Left cardiac atrium (tissue), 4 donors: ENCODE measurements at places on chromosomes 5 and 9.

GRCh38 chr9:78939311-78940065 is 632.3 kb upstream of the TLE4 start:
- no peak for DNase-seq

DNA sequence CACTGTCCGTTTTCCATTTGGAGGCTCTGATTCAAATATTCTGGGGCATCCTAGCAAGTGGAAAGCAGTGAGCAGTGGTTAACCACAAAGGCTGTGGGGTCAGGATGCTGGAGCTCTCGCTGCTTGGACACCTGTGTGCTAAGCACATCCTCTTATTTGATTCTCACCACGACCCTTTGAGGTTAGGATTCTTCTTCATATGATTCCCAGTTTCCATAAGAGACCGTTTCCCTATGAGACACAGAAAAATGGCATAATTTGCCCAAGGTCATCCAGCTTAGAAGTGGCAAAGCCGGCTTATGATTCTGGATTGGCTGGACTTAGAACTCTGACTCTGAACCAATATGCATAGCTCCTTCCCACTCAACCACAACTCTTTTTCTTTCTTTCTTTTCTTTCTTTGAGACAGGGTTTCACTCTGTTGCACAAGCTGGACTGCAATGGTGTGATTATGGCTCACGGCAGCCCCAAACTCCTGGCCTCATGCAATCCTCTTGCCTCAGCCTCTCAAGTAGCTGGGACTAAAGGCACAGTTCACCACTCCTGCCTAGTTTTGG is 207.7 kb downstream of the TTLL11 start:
- DNase-seq = no peak

GRCh38 chr5:14512574-14512973 is 69.0 kb upstream of the OTULINL start:
- DNase-seq = no peak

DNA sequence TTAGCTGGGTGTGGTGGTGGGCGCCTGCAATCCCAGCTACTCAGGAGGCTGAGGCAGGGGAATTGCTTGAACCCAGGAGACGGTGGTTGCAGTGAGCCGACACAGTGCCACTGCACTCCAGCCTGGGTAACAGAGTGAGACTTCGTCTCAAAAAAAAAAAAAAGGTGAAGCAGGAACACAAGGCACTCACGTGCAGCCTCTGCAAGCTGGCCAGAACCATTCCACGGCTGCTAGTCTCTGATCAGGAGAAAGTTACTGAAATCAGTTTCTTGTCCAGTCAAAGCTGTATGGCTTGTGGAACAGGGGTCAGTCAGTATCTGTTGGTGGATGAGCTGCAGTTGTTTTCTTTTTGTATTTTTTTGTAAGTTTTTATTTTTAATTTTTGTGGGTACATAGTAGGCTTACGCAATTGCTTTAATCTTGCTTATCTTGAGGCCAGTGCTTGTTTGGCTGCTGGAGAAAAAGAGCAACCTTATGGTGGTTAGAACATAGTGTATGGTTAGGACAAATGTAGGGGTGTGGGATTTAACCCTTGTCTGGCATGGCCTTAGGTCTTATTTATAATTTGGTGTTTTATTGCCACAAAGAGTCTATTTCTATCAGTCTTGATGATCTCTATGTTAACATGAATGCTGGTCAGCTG is 32.7 kb upstream of the GTF2H2C start:
- DNase-seq = no peak

DNA sequence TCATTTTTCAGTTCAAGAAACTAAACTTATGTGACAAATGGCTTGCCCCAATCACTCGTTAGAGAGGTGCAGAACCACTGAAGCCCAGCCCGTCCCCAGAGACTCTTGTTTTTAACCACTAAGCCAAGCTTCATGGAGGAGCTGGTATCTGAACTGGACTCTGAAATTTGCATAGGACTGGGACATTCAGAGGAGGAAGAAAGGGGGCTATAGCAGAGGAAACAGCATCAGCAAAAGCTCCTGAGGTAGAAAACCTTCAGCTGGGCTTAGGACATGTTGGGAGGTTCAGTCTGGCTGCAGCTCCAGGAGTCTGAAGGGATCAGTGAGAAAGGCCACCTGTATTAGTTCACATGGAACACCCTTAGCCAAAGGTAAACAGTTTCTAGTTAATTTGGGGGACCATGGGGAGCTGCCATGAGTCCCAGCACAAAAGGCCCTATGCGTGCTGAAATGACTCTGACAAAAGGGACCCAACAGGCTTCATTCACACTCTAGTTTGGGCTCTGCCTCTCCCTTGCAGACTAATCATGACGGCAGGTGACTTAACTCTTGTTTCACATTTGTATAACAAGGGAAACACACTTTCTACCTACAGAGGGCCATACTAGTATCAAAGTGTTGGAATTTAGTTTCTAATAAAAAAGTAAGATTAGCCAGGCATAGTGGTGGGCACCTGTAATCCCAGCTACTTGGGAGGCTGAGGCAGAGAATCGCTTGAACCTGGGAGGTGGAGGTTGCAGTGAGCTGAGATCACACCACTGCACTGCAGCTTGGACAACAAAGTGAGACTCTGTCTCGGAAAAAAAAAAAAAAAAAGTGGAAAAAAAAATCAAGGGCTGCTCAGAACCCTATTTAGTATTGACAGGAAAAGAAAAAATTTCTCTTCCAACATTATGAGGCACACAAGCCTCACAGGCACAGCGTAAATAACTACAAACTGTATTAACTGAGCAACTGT is 10.2 kb downstream of the FBXO10 start:
- DNase-seq = no peak

DNA sequence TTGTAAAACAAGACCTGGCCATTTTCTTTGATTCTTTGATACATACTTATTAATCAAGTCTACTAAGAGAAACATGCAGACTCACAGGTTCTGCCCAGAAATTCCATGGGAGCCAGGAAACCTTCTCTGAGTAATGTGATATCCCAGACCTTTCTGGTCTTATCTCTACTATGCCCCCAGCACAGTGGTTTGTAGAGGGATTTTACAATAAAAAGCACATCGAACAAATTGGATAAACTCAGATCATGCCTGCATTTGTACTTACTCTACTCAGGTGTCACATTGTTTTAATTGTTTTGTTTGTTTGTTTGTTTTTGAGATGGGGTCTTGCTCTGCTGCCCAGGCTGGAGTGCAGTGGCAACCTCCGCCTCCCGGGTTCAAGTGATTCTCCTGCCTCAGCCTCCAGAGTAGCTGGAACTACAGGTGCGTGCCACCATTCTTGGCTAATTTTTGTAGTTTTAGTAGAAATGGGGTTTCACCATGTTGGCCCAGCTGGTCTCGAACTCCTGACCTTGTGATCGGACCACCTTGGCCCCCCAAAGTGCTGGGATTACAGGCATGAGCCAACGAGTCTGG is 179.5 kb downstream of the ZNF608 start:
- DNase-seq = no peak
